ENCODE measurements at places on chromosomes 13 and 19.

- DNase-seq = no peak
Measured at GRCh38 chr19:8609279-8610040, 1.1 kb downstream of the ADAMTS10 start.

- no peak for DNase-seq
Measured at GRCh38 chr19:10118960-10119359, 739 bp downstream of the EIF3G start.

DNA sequence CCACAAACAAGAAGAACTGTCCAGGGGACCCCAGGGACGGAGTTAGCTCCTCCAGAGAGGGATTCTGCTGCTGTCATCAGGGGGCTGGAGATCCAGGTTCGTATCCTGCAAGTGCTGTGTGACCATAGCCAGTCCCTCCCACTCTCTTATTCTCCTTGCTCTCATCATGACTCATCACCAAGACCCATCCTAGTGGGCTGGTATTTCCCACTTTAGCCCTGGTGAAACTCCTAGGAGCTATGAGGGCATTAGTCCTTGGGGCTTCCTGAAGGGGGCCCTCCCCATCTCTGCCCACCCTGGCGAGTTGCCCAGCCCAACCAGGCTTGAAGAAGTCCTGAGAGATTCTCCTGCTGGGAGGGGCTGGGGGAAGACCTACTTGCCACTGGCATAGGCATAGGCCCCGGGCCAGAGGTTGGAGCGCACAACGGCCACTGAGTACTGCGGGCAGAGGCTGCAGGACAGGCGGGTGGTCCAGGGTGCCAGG lies 7.5 kb upstream of the DMWD start:
- DNase-seq = no peak

DNA sequence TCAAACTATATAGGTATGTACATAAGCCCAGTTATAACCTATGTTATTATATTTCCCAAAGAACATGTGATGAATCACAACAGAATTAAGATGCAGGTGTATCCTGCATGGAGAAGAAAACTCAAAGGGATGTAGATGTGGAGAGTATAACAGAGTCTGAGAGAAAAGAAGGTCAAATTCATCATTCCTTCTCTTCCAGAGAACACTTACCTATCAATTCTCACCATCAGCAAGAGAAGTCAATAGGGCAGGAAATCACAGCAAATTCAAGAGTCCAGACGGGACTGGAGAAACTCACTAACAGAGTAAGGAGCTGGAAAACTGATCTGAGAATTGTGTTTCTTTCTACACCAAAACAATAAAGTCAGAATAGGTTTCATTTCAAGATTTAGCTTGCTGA lies 28.4 kb downstream of the DIAPH3 start:
- no peak for DNase-seq

DNA sequence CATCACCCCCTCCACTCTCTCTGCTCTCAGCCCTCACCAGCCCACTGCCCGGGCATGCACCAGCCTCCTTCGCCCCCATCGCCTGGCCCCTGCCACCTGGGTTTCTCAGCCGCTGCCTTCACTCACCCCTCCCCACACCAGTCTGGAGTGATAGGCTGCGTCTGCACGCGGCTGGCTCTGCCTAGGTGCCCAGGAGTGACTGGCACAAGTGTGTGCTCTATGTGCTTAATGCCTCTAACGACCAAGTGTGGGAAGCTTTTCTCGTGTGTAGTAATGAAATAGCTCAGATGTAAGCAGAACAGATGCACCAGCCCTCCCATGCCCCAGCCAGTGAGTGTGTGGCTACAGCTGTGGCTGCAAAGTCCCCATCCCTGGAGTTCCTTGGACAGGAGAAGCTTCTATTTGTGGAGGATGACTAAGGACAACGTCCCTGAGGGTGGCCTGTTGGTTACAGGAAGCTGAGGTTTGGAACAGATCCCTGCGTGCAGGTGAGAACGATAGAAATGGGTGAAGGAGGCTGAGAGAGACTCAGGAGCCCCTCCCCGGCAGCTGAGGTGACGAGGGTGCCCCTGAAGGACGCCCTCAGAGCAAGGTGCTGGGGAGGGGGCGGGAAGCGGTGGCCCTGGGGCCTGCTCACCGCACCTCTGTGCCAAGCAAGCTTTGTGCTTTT lies 35.6 kb downstream of the ATP11A start:
- peak; percentile 64 for DNase-seq

GRCh38 chr13:39023761-39024160 lies 14.1 kb downstream of the PROSER1 start:
- DNase-seq = no peak

- no peak for DNase-seq
Measured at GRCh38 chr19:18489627-18490184, 32.2 kb downstream of the ELL start.

DNA sequence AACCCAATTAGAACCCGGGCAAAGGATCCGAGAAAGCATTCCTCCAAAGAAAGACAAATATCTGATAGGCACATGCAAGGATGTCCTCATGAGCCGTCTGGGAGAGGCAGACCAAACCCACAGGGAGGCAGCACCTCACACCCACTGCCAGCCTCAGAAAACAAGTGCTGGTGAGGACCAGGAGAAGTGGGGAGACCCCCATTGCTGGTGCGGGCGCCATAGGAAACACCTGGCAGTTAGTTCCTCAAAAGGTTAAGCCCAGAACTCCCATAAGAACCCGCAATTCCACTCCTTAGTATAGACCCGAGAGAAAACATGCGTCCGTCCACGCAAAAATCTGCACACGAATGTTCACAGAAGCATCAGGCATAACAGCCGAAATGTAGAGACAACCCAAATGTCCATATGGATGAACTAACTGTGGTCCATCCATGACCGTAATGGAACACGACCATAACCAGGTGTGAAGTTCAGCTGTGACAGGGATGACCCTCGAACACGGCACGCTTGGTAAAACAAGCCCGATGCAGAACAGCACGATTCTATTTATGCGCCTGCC lies 7.9 kb downstream of the ZNF787 start:
- DNase-seq = no peak

GRCh38 chr19:35090506-35091214 lies 25.0 kb upstream of the FXYD3 start:
- DNase-seq = peak; percentile 79

DNA sequence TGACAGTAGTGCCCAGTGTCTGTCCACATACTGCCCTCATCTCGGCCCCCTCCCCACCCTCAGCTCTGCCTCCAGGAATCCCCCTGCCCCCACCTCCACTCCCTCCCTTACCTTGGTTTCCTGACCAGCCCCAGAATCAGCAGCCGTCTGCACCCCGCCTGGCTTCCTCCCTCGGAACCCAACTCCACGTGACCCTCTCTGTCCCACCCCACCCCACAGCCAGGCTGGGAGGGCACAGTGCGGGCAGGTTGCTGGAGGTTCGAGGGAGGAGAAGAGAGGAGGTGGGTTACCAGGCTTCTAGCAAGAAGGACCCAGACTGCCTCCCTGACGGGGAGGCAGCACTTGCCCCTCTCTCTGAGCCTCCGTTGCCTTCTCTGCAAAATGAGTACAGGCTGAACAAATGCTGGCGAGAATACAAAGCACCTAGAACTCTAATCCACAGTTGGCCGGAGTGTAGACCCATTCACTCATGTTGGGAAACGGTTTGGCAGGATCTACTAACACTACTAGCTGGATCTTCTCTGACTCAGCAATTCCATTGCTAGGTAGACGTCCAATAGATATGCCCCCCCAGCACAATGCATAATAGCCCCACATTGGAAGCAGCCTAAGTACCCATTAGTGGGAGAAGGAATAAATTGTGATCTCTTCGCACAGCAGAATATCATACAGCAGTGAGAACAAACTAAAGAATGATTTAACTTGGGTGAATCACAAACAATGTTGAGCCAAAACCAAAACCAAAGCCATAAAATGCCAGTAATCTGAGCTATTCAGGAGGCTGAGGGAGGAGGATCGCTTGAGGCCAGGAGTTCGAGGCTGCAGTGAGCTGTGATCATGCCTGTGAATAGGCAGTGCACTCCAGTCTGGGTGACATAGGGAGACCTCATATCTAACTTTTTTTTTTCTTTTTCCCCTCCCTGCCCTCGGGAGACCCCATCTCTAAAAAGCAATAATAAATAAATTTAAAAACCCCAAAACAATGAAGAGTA lies at the start of gene RASAL3:
Gene RASAL3, minus strand, starts transcription at position 151 of the 992 bp plus-strand sequence. CDS start 186 bp downstream, outside the sequence.
- no peak for DNase-seq

- DNase-seq = no peak
Measured at GRCh38 chr13:99406799-99407201, 94.5 kb upstream of the TM9SF2 start.

GRCh38 chr13:77521194-77521593 lies 14.3 kb upstream of the SCEL start:
- DNase-seq = no peak

DNA sequence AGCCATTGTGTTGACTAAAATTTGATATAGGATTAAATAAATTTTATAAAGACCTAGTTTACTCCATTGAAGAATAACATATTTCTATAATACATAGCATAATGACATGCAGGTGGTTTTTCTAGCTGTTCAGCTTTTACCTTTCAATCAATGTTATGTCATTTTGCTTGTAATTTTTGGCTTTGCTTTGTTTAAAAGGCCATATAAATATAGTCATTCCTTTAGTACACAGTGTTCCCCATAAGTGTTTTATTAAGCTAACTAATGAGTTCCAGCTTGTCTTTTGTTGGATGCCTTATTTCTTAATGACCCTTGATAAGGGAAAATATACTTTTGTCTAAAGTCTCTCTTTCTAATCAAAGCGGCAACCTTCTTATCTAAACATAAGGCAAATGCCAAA lies 906.3 kb upstream of the GPC6 start:
- DNase-seq = no peak

- no peak for DNase-seq
Measured at GRCh38 chr19:42497492-42498168, 30.7 kb downstream of the CEACAM1 start.

GRCh38 chr13:36131222-36131930 lies at the start of gene DCLK1:
Gene DCLK1 (minus strand): TSS chr13:36131382.
- DNase-seq = no peak

GRCh38 chr13:33471204-33471603 lies 185.6 kb upstream of the STARD13 start:
- DNase-seq = no peak

GRCh38 chr13:46951516-46951915 lies 54.7 kb upstream of the HTR2A start:
- no peak for DNase-seq

DNA sequence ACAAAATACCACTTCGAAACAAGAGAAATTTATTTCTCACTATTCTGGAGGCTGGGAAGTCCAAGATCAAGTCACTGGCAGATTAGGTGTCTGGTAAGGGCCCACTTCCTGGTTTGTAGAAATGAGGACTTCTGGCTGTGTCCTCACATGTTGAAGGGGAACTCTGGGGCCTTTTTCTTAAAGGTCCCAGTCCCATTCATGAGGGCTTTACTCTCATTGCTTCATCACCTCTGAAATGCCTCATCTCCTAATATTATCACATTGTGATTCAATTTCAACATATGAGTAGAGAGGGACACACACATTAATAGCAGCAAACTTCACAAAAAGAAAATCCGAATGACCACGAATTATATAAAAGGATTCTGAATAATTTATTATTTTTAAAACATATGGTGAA lies 21.6 kb upstream of the SIGLEC14 start:
- no peak for DNase-seq

DNA sequence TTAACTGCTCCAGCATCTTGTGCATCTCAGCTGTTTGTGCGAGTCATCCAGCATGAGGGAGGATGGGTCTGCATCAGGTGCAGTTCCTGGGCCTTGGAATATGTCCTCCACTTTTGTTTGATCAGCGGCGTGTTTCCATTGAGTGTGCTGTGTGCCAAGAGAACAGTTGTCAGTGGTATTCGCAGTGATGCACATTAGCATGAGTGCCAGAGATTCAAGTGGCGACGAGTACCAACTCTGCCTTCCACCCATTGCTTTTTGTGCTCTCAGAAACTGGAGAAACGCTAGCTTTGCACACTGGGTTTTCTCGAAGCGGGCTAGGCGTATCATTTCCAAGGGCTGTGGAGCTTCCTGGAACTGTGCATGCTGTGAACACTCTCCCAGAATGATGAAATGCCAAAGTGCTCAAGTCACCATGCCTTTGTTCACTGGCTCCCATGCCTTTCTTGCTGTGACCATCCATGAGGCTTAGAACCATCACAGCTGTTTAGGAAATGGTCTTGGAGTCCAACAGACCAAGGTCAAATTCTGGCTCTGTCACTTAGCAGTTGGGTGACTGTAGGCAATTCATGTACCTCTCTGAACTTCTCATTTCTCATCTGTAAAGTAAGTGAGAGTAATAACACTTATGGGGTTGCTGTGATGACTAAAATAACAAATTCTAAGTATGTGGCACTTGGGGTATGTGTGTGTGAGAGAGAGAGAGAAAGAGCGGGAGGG lies 18.4 kb downstream of the LRCH1 start:
- no peak for DNase-seq

DNA sequence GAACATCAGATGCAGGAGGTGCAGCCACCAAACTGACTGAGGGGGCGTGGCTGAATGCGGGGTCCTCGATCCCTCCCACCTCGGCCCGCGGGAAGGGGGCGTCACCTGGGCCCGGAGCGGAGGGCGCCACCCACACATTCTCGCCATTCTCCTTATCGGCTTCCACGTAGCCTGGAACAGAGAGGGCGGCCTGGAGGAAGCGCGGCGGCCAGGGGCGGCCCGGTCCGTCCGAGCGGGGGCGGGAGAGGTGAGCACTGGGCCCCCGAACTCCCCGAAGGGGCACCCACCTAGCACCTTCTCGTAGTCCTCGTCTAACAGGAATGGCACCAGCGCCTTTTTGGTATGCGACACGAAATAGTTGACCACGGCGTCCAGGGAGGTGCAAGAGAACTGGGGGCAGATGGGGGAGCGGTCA lies 11.8 kb downstream of the STAP2 start:
- no peak for DNase-seq

GRCh38 chr13:21638319-21639282 lies 32.3 kb upstream of the FGF9 start:
- no peak for DNase-seq

- peak; percentile 79 for DNase-seq
Measured at GRCh38 chr13:60431108-60431700, 34.2 kb downstream of the TDRD3 start.

Measured in NCI-H2171 treated with DMSO at 0.1 percent for 48 hours (cell line).